ENCODE measurements at places on chromosomes 5 and 9.

- no peak for DNase-seq
Observed at GRCh38 chr5:169705322-169705721, 68.2 kb downstream of the DOCK2 start.

DNA sequence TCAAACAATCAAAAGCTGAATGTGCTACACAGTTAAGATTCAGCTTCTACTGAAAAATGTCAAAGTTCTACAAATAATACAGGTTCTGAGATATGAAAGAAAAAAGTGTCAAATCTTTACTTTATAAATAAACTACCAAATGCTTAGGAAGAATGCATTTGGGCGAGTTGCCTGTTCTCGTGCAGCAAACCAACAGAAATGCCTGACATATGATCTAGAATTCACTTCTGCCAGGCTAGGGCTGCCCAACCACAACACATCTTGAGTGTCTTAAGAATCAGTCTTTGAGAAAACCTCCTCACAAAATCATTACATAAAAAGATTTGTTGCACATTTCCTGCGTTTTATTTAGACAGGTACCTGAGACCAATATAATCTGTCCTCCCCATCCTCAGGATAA lies 42.2 kb downstream of the ANKH start:
- no peak for DNase-seq

GRCh38 chr5:1118231-1118698 lies 6.4 kb upstream of the SLC12A7 start:
- no peak for DNase-seq

DNA sequence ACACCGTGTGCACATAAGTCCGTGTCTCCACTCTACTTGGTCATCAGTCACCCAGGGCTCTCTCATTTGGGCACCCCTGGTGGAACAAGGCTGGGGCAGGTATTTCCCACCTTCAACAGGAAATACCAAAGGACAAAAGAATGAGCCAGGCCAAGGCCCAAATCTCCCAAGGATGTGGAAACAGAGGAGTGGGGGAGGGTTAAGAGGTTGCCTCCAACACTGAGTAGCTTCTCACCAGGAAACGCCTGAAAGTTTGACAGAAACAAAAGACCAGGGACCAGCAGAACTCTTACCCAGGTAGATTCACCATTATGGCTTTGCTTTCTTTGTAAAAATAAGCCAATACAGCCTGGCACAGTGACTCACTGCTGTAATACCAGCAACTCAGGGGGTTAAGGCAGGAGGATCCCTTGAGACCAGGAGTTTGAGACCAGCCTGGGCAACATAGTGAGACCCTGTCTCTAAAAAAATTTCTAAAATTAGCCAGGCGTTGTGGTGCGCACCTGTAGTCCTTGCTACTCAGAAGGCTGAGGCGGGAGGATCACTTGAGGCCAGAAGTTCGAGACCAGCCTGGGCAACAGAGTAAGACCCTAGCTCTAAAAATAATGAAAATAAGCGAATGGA lies 12.7 kb downstream of the SLC1A3 start:
- no peak for DNase-seq

GRCh38 chr5:96048763-96049162 lies 87.1 kb upstream of the ELL2 start:
- DNase-seq, result no peak

DNA sequence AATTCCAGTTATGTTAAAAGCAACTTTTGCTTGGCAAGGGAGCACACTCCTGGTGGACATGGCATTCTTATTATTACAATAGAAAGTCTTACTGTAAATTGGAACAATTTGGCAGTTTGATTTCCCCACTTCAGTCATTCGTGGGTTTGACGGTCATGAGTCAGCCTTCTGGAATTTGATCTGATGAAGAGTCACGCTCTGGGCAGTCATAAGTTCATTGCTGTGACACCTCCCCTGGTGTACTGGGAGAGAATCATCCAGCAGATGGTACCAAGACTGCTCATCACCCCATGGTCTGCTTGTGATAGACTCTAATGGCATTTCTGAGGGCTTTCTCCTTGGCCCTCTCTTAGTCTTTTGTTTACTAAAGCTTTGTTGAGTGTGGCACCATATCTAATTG lies 53.8 kb downstream of the GLRA1 start:
- DNase-seq, result no peak

GRCh38 chr5:132190161-132190817 lies 37.4 kb downstream of the P4HA2 start:
- DNase-seq, result no peak

GRCh38 chr5:125550274-125550673 lies 803.8 kb upstream of the ZNF608 start:
- no peak for DNase-seq

- no peak for DNase-seq
Observed at GRCh38 chr5:15522187-15522520, 22.2 kb downstream of the FBXL7 start.

DNA sequence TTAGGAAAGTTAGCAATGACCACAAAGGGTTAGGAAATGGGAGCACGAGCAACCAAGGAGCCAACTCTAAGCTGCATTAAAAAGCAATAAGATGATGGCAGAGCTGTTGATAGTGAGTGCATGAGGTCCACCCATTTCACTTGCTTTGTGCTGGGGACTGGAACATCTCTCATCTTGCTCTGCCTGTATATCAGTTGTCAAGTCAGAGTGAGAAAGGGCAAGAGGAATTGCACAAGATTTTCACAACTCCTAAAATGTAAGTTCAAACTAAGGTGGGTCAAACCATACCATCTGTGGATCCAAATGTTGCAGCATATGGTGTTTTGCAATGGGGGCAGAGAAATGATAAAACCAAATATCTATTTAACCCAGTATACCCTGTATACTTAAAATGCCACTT lies 2.8 kb upstream of the ESM1 start:
- DNase-seq, result no peak

DNA sequence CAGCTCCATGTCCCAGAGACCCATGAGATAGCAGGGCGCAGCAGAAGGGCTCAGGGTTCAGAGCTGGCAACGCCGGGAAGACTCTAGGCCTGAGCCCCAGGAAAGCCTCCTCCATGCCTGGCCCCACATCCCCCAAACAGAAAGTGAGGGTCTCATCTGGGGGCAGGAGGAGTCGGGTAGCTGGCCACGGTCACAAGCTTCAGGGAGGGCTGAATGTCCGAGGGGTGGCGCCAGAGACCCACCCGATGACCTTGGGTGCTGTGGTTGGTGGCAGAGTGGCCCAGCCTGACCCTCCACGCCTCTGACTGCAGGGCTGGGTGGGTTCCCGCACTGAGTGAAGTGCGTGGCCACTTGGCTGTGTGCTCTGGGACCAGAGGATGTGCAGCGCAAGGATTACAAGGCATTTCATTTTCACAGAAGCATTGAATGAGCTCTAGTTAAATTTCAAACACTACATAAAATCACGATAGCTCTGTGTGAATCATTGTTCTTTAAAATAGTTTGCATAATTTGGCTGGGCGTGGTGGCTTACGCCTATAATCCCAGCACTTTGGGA lies 3.0 kb downstream of the C8G start:
- DNase-seq, result no peak

- DNase-seq, result no peak
Observed at GRCh38 chr5:150599917-150600511, 40.4 kb upstream of the SYNPO start.

DNA sequence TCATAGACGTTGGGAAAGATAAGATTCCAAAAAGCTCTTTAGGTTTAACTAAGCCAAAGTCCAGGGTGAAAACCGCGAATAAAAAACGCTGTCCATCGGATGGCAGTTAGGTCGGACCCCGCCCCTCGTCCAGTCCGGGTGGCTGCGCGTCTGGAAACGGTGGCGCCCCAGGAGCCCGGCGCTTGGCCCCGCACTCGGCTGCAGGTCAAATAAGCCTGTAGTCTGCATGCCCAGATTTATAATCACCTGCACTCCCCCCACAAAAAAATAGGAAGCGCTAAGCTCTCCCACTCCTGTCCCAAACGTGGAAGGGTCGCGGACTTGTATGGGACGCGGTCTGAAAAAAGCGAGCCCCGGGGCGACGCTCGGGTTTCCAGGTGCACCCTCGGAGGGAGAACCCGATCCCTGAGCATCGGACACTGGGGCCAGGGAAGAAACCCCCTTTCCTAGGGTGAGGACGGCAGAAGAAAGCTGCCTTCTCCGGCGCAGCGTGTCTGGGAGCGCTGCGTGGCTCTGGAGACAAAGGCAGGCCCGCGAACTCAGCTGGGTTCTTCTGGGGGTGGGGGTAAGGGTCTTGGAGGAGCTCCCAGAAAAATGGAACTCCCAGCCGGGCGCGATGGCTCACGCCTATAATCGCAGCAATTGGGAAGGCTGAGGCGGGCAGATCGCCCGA lies 923 bp upstream of the ZBTB5 start:
- DNase-seq, result peak; percentile 30

DNA sequence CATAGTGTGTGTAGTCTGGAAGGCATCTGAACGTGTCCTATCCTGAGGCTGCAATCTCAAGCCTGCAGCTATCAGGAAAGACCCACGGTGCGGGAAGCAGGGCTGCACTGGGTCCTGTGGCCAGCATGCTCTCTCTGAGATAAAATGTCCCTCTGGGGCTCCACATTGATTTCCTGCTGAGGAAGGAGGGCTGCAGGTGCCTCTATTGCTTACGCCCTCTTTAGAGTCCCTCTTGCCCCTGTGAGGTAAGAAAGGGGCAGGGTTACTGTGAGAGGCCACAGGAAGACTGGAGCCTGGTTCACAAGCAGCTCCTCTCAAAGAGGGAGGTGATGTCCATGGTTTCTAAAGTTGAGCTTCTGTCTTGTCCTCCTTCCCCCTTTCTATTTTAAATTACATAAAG lies 299.9 kb upstream of the RFX3 start:
- no peak for DNase-seq

DNA sequence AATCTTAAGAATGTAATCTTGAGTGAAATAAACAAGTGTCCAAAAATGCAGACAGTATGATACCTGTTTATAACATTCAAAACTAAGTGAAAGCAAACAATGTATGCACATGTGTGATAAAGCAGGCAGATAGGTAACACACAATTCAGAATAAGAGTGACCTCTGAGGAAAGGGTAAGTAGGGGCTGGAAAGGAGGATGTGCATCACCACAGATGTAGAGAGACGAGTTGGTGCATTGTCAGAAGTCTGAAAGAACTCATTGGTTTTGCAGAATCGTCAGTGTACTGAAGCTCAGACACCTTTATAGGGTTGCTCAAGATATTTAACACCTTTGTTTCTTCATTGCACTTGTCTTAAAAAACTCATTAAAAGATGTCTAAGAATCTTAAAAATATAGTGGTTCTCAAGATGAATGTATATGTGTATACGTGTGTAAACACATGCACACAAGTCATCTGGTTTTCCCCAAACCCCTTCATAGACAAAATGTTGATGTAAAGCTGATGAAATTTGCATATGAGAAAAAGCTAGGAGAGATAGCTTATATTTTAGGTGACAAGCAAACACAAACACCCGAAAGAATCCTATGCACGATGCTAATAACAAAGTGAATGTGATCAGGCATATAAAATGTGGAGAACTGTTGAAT lies 197.6 kb upstream of the MEF2C start:
- DNase-seq, result no peak

GRCh38 chr5:73960023-73960422 lies 334.0 kb downstream of the ARHGEF28 start:
- DNase-seq, result no peak

DNA sequence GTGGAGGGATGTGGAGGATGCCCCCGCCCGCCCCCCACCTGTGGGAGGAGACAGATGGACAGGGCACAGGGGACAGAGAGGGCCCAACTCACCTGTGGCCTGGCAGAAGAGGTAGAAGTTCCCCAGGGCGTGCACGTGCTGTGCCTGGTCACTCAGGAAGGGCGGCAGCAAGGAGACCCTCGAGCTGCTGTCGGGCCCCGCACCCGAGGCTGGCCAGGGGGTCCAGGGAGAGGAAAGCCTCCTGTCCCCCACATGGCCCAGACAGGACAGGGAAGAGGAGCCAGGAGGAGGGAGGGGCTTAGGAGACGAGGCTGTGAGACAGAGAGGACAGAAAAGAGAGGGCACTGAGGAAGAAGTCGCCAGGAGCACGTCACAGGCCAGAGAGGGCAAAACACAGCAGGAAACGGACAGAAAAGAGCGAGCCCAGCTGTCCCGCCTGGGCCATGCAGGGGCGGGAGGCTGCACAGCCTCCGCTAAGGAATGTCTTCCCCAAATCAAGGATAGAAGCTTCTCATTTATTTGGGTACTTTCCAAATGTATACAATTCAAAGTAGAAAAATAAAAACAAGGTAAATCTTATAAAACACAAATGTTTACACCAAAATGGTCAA lies 58.5 kb downstream of the SECISBP2 start:
- no peak for DNase-seq

DNA sequence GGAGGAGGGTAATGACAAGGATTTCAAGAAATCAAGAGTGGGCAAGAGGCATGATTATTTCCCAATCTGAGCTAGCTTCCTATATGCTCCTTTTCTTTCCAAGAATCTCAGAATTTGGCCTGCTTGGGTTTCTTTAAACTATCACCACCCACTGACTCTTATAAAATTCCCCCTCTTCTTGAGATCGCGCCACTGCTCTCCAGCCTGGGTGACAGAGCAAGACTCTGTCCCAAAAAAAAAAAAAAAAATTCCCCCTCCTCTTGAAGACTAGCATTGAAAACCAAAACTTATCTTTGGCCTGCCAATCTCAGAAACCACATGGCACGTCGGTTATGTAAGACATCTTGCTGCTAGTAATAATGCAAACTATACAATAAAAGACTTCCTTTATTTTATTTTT lies 3.4 kb upstream of the DMXL1 start:
- DNase-seq, result no peak

GRCh38 chr5:97383996-97384395 lies 200.9 kb upstream of the RIOK2 start:
- DNase-seq, result no peak

- DNase-seq, result no peak
Observed at GRCh38 chr9:35001803-35002502, 12.4 kb downstream of the DNAJB5 start.

DNA sequence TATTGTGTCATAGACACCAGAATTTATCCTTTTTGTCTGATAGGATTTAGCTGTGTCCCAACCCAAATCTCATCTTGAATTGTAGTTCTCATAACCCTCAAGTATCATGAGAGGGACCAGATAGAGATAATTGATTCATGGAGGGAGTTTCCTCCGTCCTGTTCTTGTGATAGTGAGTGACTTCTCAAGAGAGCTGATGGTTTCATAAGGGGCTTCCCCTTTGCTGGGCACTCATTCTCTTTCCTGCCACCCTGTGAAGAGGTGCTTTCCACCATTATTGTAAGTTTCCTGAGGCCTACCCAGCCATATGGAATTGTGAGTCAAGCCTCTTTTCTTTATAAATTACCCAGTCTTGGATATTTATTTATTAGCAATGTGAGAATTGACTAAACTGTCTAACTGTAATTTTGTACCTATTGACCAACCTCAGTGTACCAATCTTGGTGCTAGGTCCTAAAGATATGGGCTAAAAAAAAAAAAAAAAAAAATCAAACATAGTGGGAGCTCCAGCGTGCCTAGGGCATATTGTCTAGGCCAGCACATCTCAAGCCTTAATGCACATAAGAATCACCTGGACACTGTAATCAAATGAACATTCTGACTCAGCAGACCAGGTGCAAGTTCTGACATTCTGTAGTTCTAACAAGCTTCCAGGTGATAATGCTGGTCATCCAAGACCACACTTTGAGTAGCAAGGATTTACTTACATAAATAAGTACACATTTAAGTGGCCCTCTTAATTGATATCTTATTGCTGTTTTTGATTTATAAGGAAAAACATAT lies 30.5 kb downstream of the ST8SIA4 start:
- no peak for DNase-seq

Measured in activated B cell treated with CpG ODN at 0.5 μM for 24 hours (primary cell).